Aortic smooth muscle cell (primary cell): ENCODE measurements at places on chromosomes 1 and 21. TPM values are rescaled to one million over a fixed set of nuclear protein-coding genes. Genes with fewer than 3 reads are reported as not detected.

Gene PODN
- total RNA-seq: 5.8 and 7.6 TPM in 2 replicates

Gene ITLN2
- not detected in 2 replicates for total RNA-seq

Gene INAVA
- not detected in 2 replicates for total RNA-seq

Gene C1orf94
- under 0.01 and 0.06 TPM in 2 replicates for total RNA-seq

Gene IVL
- not detected in 2 replicates for total RNA-seq

Gene ADAMTS4
- 4.2 and 7.5 TPM in 2 replicates for total RNA-seq

Gene ADGRB2
- total RNA-seq: 4.0 and 4.9 TPM in 2 replicates

Gene MRPL24
- total RNA-seq: 69.2 and 94.5 TPM in 2 replicates

Gene BEND5
- 0.12 TPM in 1 of 2 replicates, not detected in the other for total RNA-seq

Gene FUCA1
- 21.8 and 26.3 TPM in 2 replicates for total RNA-seq

Gene RYR2
- total RNA-seq: not detected in 2 replicates

Gene NBPF3
- 15.2 and 27.5 TPM in 2 replicates for total RNA-seq

Gene TEKT2
- total RNA-seq: under 0.01 TPM in 1 of 2 replicates, not detected in the other

Gene FCRL2
- total RNA-seq: not detected in 2 replicates

Gene CFH
- total RNA-seq: 285 and 426 TPM in 2 replicates

Gene HEYL
- 0.19 and 0.53 TPM in 2 replicates for total RNA-seq

Gene CLCNKA
- total RNA-seq: not detected in 2 replicates

Gene KRTAP21-2
- not detected in 2 replicates for total RNA-seq

Gene CLCA1
- not detected in 2 replicates for total RNA-seq

Gene MANEAL
- 0.99 and 2.2 TPM in 2 replicates for total RNA-seq

Gene GPR89A
- 21.2 and 23.8 TPM in 2 replicates for total RNA-seq

Gene PAPPA2
- 0.26 and 0.31 TPM in 2 replicates for total RNA-seq

Gene TMEM51
- 2.7 and 4.2 TPM in 2 replicates for total RNA-seq

Gene OR2L8
- not detected in 2 replicates for total RNA-seq

Gene SAMD11
- total RNA-seq: 0.62 and 1.1 TPM in 2 replicates

Gene KIF26B
- under 0.01 and 0.19 TPM in 2 replicates for total RNA-seq

Gene FCRL4
- not detected in 2 replicates for total RNA-seq

Gene OR10Z1
- not detected in 2 replicates for total RNA-seq

Gene GUK1
- 780 and 785 TPM in 2 replicates for total RNA-seq

Gene ZNF648
- total RNA-seq: not detected in 2 replicates

Gene IL23R
- total RNA-seq: not detected in 2 replicates

Gene KISS1
- total RNA-seq: not detected in 2 replicates

Gene FCGR3B
- total RNA-seq: 0.26 TPM in 1 of 2 replicates, not detected in the other

Gene RGS8
- under 0.01 TPM in 1 of 2 replicates, not detected in the other for total RNA-seq

Gene MMP23B
- 1.7 and 1.8 TPM in 2 replicates for total RNA-seq

Gene TMEM200B
- 11.5 and 12.2 TPM in 2 replicates for total RNA-seq
